ENCODE measurements at places on chromosomes 13 and 19.
A peak's percentile ranks its signal among the peaks of the same experiment; 100 is the strongest.

DNA sequence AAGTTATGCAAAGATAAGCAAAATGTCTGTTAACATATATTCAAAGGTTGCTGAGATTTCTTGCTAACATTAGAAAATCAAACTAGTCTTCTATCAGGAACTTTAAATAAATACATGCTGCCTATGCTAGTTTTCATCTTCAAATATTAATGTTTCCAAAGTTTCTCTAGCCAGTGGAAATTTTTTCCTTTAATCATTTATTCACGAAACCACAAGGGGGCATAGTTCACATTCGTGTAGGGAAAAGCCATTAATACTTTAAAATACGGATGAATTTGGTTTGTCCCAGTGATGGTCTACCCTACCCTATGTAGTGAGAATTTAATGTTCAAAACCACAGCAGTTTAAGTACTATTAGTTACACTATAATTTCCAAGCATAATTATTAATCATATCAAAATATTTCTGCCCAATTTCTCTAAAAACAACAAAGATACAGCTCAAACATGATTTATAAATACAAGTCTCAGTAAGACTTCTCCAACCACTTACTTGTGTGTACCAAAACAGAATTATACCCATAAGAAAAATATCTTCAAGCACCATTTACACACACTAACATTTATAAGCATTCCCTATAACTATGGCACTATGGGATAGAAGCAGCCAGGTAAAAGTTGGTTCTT is 16.2 kb downstream of the NUFIP1 start:
- no peak for DNase-seq

- DNase-seq: no peak
These were observed 110.7 kb upstream of the UQCRFS1 start for GRCh38 chr19:29323440-29324290.

DNA sequence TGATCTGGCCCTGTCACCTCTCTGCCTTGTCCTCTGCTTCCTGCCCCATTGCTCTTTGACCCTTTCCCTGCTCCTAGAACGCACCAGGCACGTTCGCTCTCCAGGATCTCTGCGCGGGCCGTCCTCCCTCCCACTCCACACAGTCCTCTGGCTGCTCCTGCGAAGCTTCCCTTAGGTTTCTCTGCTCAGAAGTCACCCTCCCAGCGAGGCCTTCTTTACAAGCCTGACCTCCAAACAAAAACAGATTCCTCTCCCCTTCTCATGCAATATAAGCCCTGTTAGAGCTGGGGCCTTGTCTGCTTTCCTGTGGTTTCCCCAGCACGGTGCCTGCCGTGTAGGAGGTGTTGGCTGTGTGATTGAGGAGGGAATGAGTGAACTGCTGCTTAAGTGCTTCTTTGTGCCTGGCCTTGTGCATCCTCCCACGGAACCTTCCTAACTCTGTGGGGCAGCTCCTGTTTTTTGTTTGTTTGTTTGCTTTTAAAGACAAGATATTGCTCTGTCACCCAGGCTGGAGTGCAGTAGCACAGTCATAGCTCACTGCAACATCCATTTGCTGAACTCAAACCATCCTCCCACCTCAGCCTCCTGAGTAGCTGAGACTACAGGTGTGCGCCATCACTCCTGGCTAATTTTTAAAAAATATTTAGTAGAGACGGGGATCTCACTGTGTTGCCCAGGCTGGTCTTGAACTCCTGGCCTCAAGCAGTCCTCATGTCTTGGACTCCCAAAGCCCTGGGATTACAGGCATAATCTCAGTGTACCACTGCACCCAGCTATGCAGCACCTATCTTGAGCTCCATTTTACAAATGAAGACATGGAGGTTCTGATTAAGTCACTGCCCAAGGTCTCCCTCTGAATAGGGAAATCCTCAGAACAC is 82.0 kb downstream of the SIPA1L3 start:
- DNase-seq: peak; percentile 45

- no peak for DNase-seq
These were observed 318.7 kb upstream of the KLF12 start for GRCh38 chr13:74452881-74453280.

GRCh38 chr19:51488491-51488890 is 10.2 kb downstream of the CEACAM18 start:
- no peak for DNase-seq

DNA sequence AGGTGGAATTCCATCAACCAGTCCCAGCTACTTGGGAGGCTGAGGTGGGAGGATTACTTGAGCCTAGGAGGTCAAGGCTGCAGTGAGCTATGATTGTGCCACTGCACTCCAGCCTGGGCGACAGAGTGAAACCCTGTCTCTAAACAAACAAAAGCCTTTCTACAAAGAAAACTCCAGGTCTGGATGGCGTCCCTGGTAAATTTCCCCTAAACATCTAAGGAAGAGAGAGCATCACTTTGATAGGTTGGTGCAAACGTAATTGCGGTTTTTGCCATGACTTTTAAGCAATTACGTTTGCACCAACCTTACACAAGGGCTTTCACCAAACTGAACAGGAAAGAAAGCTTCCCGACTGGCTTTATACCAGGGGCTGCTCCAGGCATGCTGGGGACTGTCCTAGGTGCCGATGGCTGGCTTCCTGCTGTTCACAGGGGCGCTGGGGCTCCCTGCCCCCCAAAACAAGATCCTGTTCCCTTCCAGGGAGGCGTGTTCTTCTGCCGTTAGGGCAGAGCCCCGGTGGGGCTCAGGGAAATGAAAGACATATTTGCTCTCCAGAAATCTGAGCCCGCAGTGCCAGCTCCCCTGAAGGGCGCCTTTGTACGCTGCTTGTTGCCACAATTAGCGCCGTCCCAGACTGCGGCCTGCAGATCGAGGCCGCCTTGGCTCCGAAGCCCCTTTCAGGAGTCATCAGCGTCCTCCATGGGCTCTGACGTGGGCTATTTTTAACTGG is 38.7 kb upstream of the KLF2 start:
- DNase-seq: no peak

GRCh38 chr19:47123406-47123805 is 7.2 kb upstream of the SAE1 start:
- DNase-seq: no peak

DNA sequence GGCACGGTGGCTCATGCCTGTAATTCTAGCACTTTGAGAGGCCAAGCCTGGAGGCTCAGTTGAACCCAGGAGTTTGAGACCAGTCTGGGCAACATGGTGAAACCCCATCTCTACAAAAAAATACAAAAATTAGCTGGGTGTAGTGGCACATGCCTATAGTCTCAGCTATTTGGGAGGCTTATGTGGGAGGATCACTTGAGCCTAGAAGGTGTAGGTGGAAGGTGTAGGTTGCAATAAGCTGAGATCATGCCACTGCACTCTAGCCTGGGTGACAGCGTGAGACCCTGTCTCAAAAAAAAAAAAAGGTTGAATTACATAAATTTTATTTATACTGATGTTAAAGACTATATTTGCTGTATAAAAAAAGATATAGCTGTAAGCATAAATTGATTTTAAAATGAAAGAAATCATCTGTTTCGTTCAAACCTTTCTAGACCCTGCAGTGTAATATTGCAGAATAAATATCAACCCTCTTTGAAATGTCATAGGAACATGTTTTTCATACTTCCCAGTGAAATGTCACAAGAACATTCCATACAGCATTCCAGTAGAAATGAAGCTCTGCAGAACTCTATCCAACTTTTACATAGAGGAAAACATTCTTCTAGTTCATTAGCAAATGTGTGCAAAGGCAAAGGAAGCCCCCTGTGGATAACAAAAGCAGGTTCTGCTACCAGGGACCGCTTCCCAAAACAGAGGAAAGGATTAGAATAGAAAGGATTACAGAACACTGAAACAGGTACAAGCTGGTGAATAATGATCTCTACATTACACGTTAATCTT is 76.0 kb downstream of the CAB39L start:
- DNase-seq: no peak

GRCh38 chr13:37338726-37339385 is 233.4 kb upstream of the CSNK1A1L start:
- no peak for DNase-seq

DNA sequence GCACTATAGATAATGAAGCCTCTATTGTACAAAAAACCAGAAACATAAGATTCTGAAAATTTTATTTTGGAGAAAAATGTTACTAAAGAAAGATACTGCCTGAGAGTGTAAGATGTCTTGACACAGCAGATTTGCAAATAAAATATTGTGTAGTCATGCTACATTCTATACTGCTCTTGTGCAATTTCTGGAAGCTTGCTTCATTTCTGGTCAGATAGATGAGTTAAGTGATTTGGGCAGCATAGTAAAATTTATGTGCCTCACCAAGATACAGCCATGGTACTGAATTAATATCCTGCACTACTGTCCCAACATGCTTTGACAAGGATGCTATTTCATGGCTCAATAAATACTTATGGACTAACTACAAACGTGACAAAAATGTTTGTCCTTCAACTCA is 55.1 kb upstream of the STARD13 start:
- no peak for DNase-seq

- no peak for DNase-seq
These were observed 2.0 kb upstream of the ZIC2 start for GRCh38 chr13:99979453-99980200.

- DNase-seq: peak; percentile 87
These were observed 546 bp downstream of the TBC1D4 start for GRCh38 chr13:75481176-75482069.

- no peak for DNase-seq
These were observed 1721.8 kb upstream of the SPRY2 start for GRCh38 chr13:82062772-82063171.

- no peak for DNase-seq
These were observed 1533.3 kb upstream of the SPRY2 start for GRCh38 chr13:81874253-81874652.

DNA sequence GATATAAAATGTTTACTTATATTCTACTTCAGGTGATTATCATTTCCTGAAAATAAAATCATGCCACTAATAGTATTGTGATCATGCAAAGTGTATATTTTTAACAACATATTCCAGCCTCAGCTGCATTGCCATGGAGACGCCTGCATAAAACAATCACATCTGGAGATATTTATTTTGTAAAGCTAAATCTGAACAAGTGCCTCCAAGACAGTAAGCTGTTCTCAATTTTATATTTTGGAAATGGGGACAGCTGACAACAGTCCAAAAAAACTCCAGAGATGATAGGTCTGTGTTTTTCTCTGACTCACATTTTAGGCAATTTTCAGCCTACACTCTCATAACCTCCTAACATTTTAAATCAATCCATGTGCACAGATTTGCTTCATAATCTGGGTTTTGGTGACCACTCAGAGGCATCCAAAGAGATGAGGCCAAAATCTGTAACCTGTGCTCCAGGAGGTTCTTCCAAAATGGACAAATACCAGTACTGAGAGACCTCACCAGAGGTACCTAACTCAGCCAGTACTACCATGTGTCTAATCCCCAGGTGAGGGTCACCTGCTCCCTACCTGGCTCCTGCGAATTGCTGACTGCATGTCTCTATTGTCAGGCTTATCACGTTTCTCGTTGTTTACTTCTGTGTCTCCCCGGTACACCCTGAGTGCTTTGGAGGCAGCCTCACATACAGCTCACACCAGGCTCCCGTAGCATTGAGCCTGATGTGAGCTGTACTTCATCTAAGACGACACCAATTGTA is 62.7 kb downstream of the COL4A1 start:
- DNase-seq: no peak

GRCh38 chr13:80086304-80086721 is 254.6 kb downstream of the SPRY2 start:
- no peak for DNase-seq

DNA sequence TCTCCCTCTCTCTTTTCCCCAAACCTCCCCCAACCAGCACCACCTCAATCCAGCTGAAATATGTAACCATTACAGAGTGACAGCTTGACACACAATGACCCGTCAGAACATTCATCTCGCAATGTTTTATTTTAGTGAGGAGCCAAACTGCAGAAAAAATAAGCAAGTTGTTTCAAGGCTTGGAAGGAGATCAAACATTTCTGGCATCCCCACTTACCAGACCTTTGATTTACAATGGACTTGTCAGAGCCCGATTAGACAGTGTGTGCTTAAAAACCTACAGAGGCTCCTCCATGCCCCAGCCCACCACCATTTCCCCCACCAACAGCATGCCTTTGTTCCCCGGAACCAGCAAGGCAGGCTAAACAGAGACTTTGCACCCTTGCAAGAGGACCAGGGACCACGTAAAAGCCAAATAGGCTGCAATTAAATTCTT is 382.8 kb upstream of the ZNF507 start:
- no peak for DNase-seq

DNA sequence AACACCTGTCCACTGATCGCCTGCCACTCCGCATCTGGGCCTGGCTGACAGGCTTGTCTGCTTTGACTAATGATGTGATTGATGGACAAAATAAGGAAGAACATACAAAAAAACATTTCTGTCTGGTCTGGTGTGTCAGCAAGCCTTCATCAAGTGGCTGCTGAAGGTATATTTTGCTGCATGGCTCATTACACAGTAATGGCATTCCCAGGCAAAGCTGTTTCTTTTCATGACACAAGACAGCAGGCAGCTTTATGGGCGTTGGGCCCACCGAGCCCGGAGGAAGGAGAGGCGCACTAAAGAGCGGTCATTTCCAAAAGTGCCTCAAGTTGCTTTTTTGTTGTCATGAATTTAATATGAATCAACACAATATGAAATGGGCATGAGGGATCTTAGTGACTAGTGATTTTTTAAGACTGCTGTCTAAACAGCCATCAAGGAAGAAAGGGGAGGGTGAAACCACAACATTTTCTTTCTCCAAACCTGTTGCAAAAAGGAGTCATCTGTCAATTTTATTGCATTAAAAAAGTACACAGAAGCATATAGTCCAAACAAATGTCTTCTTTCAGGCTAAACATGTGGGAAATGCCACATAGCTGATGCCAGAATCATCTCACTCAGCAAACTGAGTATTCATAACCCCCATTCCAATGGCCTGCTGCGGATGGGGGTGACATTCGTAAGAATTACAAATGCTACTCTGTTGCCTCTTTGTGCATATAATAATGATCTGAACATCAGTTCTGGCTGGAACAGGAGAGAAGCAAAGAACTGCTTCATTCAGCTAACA is 476.6 kb downstream of the ZNF536 start:
- no peak for DNase-seq

GRCh38 chr13:29582171-29582570 is 13.3 kb downstream of the SLC7A1 start:
- DNase-seq: no peak

DNA sequence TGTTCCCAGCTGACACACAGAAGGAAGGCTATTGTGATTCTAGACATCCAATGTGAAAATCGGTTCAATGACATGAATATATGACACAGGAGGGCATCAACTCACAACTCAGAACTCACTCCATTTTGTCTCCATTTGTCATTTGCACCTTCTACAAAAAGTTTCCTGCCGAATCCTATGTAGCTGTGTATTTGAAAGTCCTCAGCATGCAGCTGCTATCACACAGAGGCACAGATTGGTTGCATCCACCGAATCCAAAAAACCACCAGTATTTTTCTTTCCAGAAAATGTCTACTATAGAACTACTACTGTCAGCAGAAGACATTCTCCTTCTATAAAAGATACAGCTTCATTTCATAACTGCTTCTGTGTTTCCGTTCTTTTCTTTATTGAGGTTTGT is 13.3 kb downstream of the PCDH9 start:
- DNase-seq: no peak

DNA sequence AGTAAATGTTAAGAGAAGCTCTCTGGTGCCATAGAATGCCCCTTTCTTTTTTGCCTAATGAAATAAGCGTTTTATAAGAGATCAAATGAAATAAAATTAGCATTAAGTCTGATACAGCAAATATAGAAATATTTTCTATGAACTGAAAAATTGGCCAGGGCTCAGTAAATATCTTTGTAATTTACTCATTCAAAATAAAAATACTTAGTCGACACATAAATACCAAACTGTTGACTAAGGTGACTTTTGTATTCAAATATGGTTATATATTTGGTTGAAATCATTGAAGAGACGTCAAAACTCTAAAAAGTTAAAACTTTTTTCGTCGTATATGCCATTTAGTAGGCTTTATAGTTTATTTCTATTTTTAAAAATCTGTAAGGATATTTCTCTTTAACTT is 25.6 kb downstream of the IPO5 start:
- no peak for DNase-seq

All from spleen (tissue), 13 donors.